ENCODE measurements at places on chromosomes 7 and 10. TPM values are rescaled to one million over a fixed set of nuclear protein-coding genes. Genes with fewer than 3 reads are reported as not detected.

The IFIT1 gene
- 0.63 TPM for total RNA-seq

DNA sequence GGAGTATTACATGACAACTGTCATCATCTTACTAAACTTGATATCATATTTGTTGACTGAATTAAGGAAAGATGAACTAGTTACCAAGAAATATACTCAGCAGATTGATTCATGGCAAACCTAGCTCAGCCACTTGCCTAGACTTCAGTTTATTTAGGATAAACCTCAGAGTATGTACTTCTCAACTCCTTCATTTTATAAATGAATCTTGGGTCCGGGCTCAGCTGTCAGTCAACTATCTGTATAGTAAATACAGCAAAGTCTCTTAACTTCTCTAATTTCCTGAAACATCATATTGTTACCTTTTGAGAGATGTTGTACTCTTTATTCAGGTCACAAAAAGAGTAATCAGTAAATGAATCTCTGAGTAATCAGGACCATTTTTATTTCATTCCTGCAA is 211.0 kb upstream of the KLF14 start:
- H3K36me3 ChIP-seq: no peaks in the 10 kb centered on the region
- H3K27me3 ChIP-seq: no peaks in the 10 kb centered on the region
- peaks cover 3% of the 10 kb centered on the region for H3K4me1 ChIP-seq
- DNase-seq: no peak

DNA sequence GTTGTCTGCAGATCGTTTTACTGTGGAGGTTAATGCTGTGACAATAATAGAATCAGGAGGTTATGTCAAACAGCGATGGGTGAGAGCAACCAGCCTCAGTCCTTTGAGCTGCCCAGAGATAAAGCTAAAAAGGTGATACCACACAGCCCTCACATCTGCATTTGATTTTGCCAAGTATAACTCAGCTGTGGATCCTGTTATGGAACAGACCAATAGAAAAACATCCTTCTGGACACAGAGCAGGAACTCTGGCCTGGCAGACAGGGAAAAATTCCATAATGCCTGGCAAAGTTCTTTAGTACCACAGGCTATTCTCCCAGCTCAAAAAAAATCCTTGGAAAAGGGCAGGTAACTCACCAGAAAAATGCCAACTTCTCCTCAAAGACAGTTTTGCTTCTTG is 87.1 kb upstream of the PDLIM1 start:
- no peak for DNase-seq
- no peaks in the 10 kb centered on the region for H3K27me3 ChIP-seq
- no peak overlapping the region for H3K4me3 ChIP-seq
- no peaks in the 10 kb centered on the region for H3K36me3 ChIP-seq
- peaks cover 3% of the 10 kb centered on the region for H3K4me1 ChIP-seq

GRCh38 chr10:30788307-30788706 is 158.8 kb upstream of the LYZL2 start:
- no peak overlapping the region for H3K27ac ChIP-seq
- no peaks in the 10 kb centered on the region for H3K36me3 ChIP-seq
- no peaks in the 10 kb centered on the region for H3K4me1 ChIP-seq
- H3K27me3 ChIP-seq: peaks cover 40% of the 10 kb centered on the region
- H3K4me3 ChIP-seq: no peak overlapping the region

GRCh38 chr7:71824006-71824760 is 588.0 kb downstream of the CALN1 start:
- no peaks in the 10 kb centered on the region for H3K36me3 ChIP-seq
- no peaks in the 10 kb centered on the region for H3K4me1 ChIP-seq
- DNase-seq: peak; percentile 66
- H3K27ac ChIP-seq: no peak overlapping the region

The KDM7A gene
- 19.0 TPM for total RNA-seq

DNA sequence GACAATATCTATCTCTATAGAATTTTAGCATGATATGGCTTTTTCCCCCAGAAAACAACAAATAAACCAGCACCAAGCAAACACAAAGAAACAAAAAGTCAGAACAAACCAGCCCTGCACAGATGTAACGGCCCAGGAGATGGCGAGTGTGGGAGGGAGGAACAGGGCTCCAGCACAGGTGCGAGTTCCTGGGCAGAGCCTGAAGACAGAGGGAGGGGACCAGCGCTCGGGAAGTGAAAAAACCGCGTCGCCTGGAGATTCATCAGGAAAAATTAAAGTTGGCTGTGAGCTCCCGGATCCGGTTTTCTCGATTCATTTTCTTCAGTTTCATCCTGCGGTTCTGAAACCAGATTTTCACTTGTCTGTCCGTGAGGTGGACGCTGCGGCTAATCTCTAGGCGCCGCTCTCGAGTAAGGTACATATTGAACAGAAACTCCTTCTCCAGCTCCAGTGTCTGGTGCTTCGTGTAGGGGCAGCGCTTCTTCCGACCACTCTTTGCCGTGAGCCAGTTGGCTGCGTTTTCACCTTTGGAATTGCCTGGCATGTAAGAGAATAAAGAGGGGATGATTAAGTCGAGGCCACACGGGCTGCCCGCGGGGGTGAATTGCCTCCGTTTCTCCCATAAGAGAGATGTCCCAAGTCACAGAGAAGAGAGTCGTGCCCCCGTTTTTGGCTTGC is 2.3 kb downstream of the HOXA10 start:
- H3K4me3 ChIP-seq: no peak overlapping the region
- H3K36me3 ChIP-seq: no peaks in the 10 kb centered on the region
- no peaks in the 10 kb centered on the region for H3K4me1 ChIP-seq

The TRPV5 gene
- total RNA-seq: 0.15 TPM

Measured in endodermal cell (in vitro differentiated cells).